ENCODE measurements at places on chromosomes 2 and 18.

DNA sequence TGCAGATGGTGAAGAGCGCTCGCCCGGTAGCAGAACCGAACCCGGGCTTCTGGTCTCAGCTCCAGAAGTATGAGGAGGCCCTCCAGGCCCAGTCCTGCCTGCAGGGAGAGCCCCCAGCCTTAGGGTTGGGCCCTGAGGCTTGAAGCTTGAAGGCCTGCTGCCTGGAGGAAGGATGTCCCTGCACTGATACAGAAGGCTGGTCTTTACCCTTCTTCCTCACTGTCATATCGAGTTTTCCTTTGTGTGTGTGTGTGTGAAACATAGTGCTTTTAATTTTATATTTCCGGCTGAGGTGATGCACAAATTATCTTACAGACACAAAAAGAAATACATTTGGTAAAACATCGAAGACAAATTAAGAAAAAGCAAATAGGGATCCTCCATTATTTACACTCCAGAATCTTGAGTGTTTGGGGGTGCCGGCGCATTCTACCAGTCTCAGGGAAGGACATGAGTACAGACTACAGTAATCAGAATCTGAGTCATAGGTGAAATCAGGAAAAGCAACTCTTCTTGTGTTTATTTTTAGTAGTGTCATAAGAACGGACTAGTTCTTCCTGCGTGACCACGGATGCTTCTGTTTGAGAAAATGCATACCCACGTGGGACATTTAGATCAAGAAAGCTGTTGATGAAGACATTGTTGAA is 1.3 kb downstream of the DUSP28 start:
- peak; percentile 42 for DNase-seq

DNA sequence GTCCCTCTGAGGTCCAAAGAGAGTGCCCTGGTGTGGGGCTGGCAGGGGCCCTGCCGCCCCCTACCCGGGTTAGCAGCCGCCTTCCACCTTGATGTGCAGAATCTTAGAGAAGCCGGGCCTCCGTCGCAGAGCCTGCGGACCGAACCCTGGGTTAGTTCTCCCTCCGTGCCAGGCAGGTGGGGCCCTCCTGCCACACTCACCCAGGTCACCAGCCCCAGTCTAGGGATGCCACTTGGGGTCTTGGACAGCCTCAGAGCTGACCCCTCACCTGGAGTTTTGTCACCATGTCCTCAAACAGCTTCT is 24.8 kb downstream of the CCT7 start:
- DNase-seq = no peak

DNA sequence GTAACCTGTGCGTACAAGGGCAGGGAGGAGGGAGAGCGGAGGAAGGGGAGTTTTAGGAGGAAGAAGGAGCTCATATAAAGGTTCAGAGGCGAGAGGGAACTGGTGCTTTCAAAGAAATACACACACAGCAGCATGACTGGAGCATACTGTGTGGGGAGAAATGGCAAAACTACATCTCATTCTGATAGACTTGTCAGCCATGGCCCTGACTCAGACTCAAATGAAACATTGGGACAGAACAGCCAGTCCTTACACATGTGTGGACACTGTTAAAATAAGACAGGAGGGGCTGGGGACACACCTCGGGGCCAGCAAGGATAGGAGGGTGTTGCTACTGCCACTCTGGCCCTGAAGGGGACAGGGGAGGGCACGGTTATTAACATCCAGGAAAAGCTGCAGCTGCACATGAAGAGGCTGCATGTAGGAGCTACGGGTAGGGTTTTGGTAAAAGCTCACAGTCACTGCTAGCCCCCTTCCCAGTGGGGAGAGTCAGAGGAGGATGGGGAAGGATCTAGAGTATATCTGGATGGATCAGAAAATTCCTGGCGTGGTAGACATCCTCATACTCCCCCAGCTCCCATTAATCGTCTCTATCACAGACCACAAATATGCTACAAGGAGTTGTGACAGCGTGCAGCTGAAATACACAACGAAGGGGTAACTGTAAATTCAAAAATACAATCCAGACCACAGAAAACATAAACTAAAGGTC is 110.5 kb downstream of the GATA6 start:
- DNase-seq = no peak

- no peak for DNase-seq
These were observed 69.2 kb upstream of the HNRNPA3 start for GRCh38 chr2:177143444-177143843.

Data from CD4-positive, alpha-beta T cell treated with Interleukin-21 for 1 hour (primary cell).